ENCODE measurements at places on chromosomes 7 and 10. TPM values are rescaled to one million over a fixed set of nuclear protein-coding genes. Genes with fewer than 3 reads are reported as not detected.

ANKRD7 gene
- total RNA-seq, result not detected

SOSTDC1 gene
- total RNA-seq, result not detected

MYO3A gene
- not detected for total RNA-seq

- no peak for DNase-seq
Observed at GRCh38 chr7:18153183-18153748, 125.6 kb upstream of the PRPS1L1 start.

DNA sequence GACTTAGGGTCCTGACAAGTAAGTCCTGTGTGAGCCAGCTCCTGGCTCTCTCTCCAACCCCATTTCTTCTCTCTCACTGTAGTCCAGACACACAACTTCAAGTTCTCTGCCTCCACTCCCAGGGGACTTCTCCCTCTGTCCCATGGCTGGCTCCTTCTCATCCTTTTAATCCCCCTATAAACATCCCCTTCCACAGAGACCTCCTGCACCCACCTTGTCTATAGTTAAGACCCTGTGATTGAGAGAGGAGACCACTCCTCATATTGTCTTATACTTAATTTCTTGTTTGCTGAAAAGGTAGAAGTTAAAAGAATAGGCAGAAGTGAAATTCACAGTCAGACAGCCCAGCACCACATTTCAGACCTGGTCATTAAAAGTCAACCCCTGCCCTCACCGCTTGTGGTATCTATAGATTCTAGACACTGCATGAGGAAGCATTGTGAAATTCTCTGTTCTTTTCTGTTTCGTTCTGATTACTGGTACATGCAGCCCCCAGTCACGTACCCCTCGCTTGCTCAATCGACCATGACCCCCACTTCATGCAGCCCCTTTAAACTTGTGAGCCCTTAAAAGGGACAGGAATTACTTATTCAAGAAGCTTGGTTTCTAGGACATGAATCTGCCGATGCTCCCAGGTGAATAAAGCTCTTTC lies 125.6 kb upstream of the FRMD4A start:
- DNase-seq, result no peak

DNA sequence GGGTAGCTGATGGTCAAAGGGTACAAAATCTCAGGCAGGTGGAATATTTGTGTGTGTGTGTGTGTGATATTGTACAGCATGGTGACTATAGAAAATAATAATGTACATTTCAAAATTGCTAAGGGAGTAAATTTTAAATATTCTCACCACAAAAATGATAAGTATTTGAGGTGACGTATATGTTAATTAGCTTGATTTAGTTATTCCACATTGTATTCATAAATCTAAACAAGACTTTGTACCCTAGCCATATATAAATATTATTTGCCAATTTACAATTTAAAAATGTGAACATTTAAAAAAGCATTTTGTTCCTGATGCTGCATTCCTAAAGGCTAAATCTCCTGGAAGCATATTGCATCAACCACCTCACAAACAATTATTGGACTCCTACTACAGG lies 47.0 kb downstream of the PFKFB3 start:
- no peak for DNase-seq

DNA sequence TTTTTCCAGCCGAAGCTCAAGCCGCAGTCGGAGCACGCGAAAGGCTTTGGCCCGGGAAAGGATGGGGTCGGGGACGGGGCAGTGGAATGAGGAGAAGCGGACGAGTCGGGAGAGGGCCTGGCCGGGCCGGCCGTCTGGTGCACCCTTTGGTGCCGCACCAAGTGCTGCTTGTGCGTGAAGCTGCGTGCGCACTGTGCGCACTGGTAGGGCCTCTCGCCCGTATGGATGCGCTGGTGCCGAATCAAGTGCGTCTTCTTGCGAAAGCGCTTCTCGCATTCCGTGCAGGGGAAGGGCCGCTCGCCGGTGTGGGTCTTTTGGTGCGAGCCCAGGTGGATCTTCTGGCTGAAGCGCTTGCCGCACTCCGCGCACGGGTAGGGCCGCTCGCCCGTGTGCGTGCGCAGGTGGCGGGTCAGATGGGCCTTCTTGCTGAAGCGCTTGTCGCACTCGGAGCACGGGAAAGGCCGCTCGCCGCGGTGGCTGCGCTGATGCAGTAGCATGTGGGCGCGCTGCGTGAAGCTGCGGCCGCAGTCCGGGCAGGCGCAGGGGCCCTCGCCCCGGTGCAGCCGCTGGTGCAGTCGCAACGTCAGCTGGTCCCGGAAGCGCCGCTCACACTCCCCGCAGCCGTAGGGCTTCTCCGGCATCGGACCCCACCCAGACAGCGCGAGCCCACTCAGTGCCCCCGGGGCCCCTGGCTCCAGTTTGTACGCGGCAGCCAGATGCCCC lies 7.8 kb downstream of the ZNF467 start:
- DNase-seq, result no peak
